ENCODE measurements at places on chromosomes 12 and 14. TPM values are rescaled to one million over a fixed set of nuclear protein-coding genes. Genes with fewer than 3 reads are reported as not detected.

Gene IL23A
- total RNA-seq: not detected

Gene CLEC4C
- not detected for total RNA-seq

Gene USP30
- 12.0 TPM for total RNA-seq

Gene PPP1R36
- 0.52 TPM for total RNA-seq

Gene KRT83
- not detected for total RNA-seq

Gene MIP
- not detected for total RNA-seq

Measured in skeletal muscle tissue (tissue), 5 donors.